ENCODE measurements at places on chromosomes 6 and 20.

DNA sequence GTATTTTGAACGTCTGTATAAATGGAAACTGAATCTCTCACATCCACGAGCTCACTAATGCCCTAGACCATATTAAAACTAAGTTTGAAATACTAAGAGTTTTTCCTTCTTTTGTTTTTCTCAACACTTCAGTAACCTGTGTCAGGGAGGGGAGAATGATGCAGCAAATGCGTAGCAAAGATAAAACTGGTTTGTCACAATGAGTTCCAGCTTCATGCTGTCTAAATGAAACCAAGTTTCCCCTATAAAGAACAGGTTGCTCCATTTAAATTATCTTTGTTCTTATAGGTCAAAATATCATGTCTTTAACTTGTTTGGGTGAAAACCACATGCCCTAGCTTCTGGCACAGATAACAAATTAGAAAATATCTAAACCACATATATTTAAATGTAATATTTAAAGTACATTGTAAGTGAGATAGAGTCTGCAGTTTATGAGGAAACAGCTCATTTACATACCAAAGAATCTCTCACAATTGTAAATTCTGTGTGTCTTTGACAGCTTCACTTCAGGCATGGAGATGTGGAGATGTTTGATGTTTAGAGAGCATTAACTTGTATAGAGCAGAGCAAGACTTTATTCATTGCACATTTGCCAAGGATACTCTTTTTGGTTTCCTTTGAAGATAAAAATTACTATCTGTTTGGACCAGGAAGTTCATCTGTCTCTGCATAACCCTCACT is 7.3 kb downstream of the TRDN start:
- no peak for DNase-seq

GRCh38 chr6:165096868-165097267 is 212.5 kb downstream of the C6orf118 start:
- DNase-seq, result no peak

DNA sequence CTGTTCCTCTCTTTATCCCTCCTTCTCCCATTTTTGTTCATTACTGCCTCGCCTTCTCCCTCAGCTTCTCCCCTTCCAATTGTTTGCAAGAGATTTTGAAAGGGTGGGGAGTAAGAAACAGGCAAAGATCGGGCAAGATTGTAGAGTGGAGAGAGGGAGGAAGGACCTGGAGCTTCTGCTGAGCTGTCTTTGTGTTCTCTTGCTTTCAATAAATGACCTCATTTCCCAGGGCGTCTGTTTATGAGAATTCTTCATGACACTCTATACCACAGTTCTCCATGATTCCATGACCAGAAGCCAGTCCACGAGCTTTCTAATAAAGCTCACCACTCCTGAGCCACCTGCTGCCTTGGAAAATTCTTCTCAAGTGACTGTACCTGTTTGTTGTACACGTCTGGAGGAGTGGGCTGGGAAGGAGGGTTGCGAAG is 50.0 kb upstream of the PLEKHG1 start:
- no peak for DNase-seq

- no peak for DNase-seq
These were observed 21.9 kb downstream of the BTBD9 start for GRCh38 chr6:38617856-38618255.

- no peak for DNase-seq
These were observed 303 bp downstream of the ILRUN start for GRCh38 chr6:34696189-34696738.

- no peak for DNase-seq
These were observed 246.3 kb upstream of the RREB1 start for GRCh38 chr6:6861351-6861894.

GRCh38 chr6:31430449-31430848 is 27.1 kb downstream of the MICA start:
- DNase-seq, result no peak

- no peak for DNase-seq
These were observed 156.5 kb downstream of the MOXD1 start for GRCh38 chr6:132244744-132245143.

DNA sequence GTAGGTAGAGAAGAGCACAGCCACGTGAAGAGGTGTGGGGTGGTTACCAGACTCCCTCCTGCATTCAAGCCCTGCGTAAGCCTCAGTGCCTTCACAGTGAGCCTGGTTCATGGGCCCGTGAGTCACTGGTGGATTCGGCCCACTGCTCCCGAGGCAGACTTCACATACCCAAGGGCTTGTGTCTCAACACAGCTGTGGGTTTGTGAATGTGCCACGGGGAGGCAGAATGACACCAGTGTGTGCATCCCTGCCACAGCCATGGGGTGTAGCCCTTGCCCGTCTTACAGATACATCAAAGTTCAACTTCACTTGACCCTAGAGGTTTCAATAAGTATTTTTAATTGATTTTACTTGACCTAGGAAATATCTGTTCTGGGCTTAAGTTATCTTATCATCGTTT is 108.5 kb downstream of the MAP3K4 start:
- DNase-seq, result no peak

DNA sequence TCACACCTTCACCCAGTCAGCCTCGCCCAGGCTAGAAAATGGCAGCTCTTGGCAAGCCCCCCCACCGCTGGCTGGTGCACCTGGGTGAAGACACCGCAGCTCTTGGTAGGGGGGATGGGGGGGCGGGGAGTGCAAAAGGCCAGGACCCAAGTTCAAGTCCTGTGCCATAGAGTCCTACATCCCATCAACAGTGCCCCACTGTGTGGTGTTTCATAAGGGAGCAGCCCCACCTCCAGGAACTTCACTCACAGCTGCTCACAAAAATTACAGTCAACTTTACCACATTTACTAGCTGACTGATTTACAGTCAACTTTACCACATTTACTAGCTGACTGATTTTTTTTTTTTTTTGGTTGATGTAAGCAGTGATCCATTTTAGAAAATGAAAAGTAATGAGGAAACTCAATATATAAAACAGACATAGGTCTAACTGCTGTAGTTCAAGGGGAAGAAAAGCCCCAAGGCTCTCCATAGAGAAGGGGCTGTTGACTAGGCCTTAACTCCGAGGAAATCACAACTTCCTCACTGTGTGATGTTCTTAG is 208.9 kb upstream of the SNX9 start:
- no peak for DNase-seq

DNA sequence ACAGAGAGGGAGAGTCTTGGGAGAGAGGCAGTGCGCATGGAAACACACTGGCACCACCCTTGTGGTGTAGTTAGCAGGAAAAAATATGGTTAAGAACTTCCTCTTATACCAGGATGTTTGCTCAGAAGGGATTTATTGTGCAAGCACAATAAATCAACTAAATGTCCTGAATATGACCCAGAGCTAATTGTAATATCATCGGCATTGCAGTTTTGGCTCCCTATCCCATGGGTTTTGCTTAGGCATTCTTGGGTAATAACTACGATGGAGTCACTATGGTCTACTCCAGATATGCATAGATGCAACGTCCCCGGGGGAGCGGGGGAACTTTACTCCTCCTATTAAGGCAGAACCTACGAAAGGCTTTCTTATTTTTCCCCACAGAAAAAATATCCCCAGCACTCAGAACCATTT is 751.6 kb downstream of the EYS start:
- no peak for DNase-seq

DNA sequence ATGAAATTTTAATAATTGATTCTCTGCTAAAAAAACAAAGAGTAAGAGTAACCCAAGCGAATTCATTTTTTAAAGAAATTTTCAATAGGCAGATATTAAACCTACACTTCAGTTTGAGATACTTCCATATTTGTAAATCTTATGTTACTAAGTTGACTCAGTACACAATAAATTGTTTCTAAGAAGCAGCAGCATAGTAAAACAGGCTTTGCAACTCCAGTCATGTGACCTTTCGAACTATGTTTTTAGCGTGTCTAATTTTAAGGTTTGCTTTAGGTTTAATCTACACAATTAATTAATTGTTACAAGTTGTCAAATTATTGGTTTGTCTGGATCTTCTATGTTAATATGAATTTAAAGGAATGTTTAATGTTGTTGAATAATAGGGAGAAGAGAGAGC is 708.9 kb upstream of the CITED2 start:
- no peak for DNase-seq

DNA sequence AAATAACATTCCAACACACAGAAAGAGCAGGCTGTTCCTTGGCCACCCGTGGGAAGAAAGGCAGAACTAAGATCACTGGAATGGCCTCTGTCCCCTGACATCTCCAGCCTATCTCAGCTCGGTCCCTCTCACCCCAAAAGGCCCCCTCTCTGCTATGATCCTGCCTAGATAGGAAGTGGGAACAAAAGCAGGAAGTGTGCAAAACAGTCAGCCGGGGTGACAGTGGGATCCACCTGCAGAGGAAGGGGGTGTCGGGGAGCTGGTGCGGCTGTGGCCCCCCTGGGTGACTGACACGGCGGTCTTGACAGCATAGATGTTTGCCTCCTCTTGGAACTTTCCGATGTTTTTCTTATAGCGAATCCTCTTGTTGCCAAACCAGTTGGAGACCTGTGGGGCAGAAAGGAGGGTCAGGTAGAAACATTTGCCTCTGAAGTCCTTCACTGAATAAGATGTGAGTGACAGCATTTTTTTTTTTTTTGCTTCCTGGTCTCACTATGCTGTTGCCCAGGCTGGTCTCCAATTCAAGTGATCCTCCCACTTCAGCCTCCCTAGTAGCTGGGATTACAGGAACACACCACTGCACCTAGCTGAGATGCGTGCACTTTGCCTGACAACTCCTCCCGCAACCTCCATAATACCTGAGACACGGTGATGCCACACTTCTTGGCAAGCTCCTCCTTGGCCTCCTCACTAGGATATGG is 2.8 kb downstream of the PBX2 start:
- DNase-seq, result no peak

DNA sequence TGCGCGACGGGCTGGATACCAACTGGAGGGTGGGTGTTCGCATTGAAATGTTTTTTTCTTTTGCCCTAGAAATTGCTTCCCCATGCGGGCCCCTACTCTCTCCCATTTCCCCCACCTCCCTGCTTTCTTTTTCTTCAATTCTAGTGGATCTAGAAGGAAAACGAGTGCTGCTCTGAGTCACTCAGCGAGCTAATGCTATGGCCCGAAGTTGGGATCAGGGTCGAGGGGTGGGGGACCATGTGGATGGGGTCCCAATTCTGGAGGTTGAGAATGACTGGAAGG is 71.5 kb downstream of the SOX4 start:
- DNase-seq, result no peak

DNA sequence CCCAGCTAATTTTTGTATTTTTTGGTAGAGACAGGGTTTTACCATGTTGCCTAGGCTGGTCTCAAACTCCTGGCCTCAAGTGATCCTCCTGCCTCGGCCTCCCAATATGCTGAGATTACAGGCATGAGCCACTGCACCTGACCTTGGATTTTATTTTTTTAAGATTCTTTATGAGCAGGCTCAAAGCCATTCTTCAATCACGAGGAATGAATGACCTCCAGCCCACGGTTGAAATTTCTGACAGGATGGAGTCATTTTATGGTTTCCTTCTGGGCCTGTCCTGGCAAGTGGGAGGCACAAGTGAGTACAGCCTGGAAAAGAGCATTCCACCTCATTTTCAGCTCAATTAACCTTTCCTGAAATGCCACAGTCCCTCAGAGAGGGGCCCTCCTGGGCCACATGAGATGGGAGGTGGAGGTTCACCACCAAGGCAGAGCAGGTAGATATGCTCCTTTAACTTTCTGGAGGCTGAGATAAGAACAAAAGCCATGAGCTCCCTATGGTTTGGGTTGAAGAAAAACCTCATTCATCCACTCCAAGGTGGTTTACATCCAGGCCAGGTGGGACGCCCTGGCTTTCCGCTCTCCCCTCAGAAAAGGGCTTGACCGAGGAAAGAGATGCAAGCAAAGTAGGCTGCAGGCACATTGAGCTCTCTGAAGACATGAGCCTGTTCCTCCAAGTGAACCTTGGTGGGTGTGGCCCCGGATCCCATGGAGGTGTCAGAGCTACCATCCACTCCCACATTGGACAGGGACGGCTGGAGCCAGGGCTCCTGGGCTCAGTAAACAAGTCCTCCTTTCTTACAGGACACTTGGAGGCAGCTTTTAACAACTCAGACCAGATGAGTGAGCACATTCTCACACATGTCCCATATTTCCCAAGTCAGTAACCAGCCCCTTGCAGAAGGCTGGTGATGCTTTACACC is 208.5 kb upstream of the SSTR4 start:
- no peak for DNase-seq

GRCh38 chr6:155212106-155212505 is 51.7 kb upstream of the CLDN20 start:
- no peak for DNase-seq

DNA sequence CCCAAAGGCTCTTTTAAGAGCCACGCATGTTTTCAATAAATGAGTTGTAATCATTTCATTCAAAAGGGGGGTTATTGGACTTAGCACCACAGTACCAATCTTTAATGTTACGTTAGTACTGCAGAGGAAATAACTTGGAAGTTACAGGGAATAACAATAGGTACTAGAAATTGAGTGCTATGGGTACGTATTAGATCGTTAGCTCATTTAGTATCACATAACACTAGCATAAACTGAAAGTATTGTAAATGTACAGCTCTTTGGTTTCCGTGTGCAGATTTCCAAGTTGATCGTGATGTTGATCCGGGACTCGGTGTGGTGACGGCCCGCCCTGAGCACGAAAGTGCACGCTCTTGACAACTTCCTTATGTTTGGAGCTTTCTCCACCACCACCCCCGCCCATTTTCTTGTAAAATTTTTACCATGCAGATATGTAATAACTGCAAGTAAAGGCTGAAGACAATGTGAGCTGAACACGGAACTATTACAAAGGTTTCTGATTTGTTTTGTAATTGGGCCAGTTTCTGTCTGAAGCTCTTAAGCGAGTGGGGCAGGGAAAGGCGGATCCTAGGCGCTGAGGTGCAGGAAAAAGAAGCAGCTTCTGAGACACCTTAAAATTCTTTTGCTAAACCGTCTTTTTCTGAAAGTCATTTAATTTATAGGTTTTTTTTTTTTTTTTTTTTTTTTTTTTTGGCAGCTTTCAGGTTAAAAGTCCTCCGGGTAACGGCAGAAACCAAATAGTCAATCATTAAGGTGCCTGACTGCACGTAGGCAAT is 71.5 kb downstream of the HFE start:
- peak; percentile 73 for DNase-seq

GRCh38 chr6:11065436-11066202 is 21.5 kb upstream of the ELOVL2 start:
- no peak for DNase-seq

DNA sequence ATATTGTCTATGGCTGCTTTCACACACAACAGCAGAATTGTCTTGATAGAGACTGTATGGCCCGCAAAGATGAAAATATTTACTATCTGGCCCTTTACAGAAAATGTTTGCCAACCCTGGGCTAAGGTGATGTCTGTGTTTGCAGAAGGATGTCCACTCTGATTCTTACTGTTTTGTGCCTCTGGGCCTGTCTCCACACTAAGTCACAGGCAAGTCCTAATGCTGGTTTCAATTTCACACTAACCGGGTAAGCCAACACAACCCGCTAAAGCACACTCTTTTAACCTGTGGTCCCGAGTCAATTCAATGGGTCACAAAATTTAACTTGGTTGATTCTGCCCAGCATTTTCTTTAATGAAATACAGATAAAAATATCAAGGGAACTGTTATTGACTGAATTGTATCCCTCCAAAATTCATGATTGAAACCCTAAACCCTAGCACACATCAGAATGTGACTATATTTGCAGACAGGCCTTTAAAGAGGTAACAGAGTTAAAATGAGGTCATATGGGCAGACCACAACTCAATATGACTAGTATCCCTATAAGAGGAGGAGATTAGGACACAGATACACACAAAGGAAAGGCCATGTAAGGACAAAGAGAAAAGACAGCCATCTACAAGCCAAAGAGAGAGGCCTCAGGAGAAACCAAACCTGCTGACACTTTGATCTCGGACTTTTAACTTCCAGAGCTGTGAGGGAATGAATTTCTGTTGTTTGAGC is 78.4 kb downstream of the FYN start:
- DNase-seq, result peak; percentile 66
